ENCODE measurements at places on chromosomes 1 and 21. TPM values are rescaled to one million over a fixed set of nuclear protein-coding genes. Genes with fewer than 3 reads are reported as not detected.
A peak's percentile ranks its signal among the peaks of the same experiment; 100 is the strongest.

GRCh38 chr1:81666586-81666985, 134.1 kb upstream of the ADGRL2 start:
- no peak for DNase-seq

DNA sequence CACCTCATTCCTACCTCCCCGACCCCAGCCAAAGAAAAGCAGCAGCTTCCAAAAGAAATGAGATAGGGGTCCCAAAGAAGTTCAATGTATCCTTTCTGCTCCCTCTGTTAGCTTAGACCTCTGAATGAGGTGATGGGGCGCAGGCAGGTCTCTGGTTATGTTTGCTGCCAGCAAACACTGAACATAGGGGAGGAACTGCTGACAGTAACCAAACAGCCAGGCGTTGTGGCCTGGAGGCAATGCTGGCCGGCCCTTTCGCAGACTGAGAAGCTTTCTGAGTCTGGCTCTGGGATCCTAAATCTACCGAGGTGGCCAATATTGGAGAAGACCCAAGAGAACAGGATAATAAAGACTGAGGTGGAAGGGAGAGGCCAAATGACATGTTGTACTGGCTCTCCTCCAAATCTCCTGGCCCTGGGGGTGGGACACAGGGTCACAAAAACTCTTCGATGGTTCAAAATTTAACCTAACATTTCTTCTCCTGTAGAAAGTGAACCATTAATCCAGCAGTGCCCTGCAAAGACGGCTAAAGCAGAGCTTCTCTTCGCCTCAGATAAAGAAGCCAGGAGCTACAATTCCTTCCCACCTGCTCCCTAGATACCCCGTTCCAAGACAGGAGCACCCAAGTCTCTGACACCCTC, 19.6 kb downstream of the SSR2 start:
- DNase-seq: no peak

DNA sequence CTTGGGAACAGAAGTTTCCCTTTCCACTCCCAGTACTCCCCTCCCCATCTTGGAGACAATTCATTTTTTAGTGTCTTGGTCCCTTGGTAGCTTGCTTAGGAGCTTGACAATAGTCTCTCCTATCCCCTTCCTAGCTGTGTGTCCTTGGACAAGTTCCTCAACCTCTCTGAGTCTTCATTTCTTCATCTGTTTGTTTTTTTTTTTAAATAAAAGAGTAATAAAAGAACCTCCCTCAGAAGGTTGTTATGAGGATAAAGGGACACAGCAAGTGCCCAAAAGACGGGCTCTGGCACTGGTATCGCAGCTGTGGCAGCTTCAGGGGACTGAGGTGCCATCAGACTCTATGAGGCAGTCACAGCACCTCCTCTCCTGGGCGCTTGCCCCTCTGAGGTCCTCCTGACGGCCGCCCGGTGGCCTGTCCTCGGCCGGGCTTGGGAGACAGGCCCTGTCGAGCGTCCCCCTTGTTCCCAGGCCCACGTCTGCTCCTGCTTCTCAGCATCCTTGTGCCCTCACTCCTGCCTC, 689.2 kb downstream of the MATN1 start:
- no peak for DNase-seq

DNA sequence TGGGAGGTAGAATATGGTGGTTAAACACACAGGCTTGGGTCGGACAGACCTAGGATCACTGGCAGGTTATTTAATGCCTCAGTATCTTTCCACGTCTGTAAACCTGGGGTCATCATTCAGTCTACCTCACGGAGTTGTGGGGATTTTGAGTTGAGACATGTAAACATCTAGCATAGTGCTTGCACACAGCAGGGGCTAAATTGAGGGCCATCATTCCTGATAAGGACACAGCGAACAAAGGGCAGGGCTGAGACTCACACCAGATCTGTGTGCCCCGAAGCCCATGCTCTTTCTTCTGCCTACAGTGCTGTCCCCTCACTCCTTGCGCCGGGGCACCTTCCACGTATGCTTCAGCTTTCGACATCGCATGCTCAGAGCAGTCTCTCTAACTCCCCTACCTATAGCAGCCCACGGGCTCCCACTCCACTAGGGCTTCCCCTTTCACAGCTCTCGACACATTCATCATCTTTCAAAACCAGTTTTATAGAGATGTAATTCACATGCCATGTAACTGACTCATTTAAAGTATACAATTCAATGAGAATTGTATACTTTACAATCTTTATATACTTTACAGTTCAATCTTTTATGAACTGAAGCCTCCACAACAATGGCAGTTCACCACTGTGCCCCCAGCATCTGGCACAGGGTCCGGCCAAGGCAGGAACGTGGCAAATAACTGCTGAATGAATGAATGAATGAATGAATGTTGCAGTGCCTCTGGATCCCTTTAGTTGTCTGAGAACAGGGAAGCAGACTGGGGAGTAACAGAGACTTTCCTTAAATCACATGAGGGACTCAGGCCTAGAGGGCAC, 48.0 kb downstream of the GPR161 start:
- peak; percentile 53 for DNase-seq

DNA sequence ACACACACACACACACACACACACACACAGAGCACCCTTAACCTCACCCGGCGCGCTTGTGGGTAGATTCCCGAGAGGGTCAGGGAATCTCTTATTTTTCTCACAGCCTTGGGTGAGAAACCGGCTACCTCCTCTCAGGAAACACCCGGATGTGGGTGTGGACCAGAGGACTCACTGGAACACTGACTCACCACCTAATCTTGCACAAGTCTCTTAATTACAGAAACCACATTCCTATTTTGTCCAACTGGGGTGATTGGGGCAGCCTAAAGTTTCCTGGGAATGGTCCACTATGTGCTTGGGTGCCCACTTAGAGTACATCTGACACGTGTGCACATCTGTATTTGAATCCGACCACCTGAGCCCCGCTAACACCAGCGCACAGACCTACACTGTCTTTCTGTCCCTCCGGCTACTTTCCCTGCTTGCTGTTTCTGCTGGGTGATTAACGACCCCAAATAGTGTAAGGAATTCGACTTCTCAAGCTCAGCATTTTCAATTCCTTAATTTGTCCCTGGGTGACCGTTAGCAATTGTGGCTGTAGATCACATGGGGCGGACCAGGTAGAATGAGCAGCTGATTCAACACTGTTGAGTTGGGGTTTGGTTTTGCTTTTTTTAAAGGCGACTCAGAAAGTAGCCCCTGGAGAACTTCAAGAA, 14.0 kb upstream of the TBX15 start:
- no peak for DNase-seq

Gene OMA1
- 9.2 TPM for total RNA-seq

DNA sequence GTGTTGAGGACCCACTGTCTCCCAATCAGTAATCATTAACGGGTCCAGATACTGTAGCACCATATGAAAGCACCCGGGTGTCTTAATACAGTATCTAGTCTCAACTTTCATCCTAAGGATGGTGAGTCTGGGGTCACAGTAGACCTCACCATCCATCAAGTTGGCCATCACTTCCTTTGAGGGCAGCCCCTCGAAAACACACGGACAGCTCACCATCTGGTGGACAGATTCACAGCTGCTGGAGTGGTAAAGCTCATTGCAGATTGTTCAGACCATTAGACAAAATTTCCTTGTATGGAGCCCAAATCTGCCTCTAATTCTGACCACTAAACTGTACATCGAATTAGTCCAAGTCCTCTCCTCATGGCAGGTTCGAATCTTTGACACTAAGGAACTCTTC, 123.1 kb downstream of the PGBD5 start:
- DNase-seq: no peak

DNA sequence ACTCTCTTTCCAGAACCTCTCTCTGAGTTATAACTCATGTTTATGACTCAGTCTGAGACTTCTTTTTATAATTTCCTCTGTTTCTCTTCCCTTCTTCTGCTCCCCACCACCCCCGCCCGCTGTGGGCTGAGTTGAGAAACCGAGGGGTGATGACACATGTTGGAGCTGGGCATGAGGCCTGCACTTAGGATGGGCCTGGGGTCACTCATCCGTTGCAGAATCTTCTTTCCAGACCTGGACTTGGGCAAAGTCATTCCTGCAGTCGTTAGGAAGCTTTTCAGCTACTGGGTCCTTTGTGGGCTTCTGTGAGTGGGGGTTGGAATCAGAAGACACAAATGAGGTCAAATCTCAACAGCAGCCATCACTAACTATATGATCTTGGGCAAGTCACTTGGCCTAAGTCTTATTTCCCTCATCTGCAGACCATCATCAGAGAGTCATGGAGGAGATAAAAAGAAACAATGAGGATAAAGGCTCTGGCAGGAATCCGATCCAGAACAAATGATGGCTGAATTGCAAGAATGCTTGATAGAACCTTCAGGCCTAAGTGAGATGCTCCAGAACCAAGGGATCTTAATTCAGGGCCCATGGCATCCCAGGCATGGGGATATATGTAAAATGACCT, 53.4 kb downstream of the RPS6KA1 start:
- DNase-seq: no peak

GRCh38 chr21:35989138-35989735, 71.1 kb downstream of the SETD4 start:
- no peak for DNase-seq

Gene KRTAP20-3
- not detected for total RNA-seq

DNA sequence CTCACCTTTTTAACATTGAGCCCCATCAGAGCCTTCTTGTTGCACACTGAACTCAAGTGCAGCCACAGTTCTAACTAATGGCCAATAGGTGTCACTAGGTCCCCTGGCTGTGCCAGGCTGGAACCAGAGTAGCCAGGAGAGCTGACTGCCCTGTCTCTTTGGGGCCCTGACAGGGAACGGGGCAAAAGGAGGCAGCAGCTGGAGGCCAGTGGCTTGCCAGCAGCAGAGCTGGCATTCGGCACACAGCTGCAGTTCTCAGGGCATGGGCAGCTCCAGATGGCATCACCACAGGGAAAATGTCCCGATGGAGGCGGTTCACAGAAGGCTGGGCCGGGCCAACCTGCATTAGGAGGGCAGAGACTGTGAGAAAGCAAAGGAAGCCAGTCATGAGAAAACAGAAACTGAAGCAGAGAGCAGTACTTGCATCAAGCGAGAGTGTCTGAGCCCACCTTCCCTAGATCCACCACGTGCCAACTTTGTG, 188.6 kb downstream of the FCRL5 start:
- DNase-seq: no peak

Gene NDUFV3
- total RNA-seq: 41.3 TPM

Gene CAMK1G
- total RNA-seq: not detected

GRCh38 chr1:103958699-103959098, 209.0 kb downstream of the AMY1C start:
- DNase-seq: no peak

Gene TNN
- 0.08 TPM for total RNA-seq

Gene SLC45A1
- total RNA-seq: 2.9 TPM

Gene ANKRD35
- not detected for total RNA-seq

- no peak for DNase-seq
Measured at GRCh38 chr1:6086762-6087376, 41.2 kb downstream of the KCNAB2 start.

DNA sequence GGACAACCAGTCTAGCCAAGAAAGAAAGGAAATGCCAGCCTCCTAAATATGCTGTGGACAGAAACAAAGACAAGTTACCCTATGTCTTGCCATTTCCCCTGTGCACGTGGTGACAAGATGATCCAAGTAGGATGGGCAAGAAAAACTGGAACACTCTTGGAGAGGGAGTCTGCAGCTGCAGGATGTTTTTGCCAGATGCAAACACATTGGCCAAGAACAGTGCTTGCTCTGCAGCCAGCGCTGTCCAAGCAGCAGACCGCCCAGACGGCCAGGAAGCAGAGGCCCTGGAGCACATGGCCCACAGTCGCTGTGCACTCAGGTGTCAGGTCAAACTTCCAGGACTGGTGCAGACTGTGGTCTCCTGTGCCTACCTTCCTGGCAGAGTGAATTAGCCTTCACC, 189.3 kb downstream of the SLC35F3 start:
- no peak for DNase-seq

DNA sequence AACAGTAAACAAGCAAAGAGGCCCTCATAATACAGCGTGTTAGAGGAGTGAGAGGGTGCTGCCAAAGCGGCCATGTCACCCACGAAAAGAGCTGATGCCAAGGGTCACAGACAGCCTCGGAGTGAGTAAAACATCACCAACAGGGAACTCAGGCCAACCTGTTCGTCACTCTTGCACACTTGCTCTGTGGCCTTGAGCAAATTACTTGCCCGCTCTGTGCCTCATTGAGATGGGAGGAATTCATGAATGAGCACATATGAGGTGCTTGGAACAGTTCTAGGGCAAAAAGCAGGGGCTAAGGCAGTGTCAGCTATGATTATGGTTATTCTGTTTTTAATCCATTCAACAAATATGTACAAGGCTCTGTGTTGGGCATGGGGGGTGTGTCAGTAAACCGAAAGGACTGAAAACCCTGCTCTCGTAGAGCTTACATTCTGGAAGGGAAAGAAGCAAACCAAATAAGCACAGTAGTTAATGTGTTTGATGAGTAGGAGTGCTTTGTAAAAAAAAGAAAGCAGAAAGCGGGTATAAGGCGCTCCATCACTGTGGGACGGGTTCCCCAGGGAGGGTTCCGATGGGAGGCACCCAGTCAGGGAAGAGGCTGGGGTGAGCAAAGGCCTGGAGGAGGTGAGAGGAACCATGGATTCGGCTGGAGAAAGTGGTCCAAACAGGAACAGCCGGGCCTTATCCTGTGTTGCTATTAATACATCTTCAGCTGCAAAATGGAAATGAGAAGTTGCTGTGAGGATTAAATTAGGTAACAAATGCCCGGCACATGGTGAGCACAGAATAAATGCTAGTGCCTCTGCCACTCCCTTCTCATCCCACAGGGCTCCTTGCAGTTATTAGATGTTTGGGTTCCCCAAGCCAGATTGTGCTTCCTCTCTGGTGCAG, 39.5 kb upstream of the RD3 start:
- no peak for DNase-seq

Data from osteocyte (in vitro differentiated cells).